ENCODE measurements at places on chromosomes 7 and 10. TPM values are rescaled to one million over a fixed set of nuclear protein-coding genes. Genes with fewer than 3 reads are reported as not detected.

DNA sequence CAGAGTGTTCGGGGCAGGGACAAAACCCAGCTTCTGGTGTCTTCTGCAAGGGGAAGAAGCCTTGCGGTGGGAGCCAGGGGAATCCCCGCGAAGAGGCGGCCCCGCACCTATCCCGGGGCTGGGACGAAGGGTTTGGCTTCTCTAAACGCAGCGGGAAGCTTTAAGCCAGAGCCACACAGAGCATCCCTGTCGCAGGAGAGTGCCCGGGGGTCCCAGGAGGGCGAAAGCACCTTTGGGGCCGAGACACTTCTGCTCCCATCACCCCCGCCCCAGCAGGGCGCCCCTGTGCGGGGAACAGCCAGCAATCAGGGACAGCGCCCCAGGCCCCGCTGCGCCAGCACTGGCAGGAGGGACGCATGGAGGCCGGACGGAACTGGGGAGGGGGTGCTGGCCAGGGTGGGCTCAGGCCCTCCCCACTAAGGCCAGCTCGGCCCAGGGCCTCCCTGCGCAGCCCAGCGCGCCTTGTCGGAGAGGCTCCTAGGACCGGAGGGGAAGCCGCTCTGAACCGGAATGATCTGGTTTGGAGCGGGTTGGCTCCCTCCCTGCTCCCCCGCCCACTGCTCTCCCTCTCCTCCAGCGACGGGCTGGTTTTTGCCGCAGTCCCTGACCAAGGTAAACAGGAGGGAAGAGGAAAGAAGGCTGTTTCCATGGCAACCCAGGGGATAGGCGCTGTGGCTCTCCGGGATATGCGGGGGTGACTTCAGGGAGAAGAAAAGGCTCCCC, 63.9 kb downstream of the TMEM209 start:
- H3K4me3 ChIP-seq, result peak overlapping the region; percentile 84
- H3K27ac ChIP-seq, result peak overlapping the region; percentile 70
- H3K36me3 ChIP-seq, result no peaks in the 10 kb centered on the region
- H3K27me3 ChIP-seq, result no peaks in the 10 kb centered on the region

GRCh38 chr10:2979306-2979705, 88.0 kb upstream of the PFKP start:
- no peak overlapping the region for H3K4me3 ChIP-seq
- DNase-seq, result no peak
- no peaks in the 10 kb centered on the region for H3K4me1 ChIP-seq
- no peaks in the 10 kb centered on the region for H3K27me3 ChIP-seq

DNA sequence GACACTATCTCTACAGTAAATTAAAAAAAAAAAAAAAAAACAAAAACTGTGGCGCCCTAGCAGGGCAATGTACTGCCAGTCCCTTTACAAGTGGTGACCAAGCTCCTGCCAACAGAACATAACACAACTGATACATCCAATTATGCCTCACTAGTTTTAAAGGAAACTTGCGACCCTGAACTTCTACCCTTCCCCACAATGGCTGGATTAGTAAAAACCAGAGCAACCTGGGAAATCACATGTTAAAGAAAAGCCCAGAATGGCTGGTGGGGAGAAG, 16.5 kb downstream of the ATE1 start:
- H3K27ac ChIP-seq, result no peak overlapping the region
- no peak for DNase-seq
- H3K27me3 ChIP-seq, result no peaks in the 10 kb centered on the region
- H3K4me3 ChIP-seq, result no peak overlapping the region
- H3K4me1 ChIP-seq, result no peaks in the 10 kb centered on the region

ZNF438 gene
- 14.5 TPM for total RNA-seq

LFNG gene
- 24.1 TPM for total RNA-seq

MEST gene
- 5.0 TPM for total RNA-seq

DNA sequence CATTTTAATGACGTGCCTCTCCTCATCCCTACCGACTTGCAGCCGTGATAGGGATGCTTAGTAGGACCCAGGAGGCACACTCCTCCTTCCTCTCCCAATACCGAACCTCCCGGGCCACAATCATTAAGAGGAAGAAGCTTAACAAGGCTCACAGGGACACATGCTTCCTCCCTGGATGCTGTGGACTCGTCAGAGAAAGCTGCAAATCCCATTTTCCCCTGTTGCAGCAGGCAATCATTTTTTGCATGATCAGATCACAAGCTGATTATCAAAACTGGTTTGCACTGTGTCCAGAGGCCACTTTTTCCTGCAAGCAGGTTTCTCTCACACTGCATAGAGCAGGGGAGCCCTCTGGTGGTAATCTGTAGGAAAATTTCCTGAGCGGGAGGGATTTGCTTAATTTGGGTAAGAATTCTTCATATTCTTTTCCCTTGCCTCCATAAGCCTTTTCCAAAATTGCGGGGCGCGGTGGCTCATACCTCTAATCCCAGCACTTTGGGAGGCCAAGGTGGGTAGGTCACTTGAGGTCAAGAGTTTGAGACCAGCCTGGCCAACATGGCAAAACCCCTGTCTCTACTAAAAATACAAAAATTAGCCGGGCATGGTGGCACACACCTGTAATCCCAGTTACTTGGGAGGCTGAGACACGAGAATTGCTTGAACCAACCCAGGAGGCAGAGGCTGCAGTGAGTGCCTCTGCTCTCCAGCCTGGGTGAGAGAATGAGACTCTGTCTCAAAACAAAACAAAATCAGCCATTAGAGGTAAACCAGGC, 16.1 kb upstream of the LAMB4 start:
- H3K4me3 ChIP-seq, result peak overlapping the region; percentile 46
- H3K4me1 ChIP-seq, result peaks cover 3% of the 10 kb centered on the region
- peak; percentile 2 for DNase-seq
- no peaks in the 10 kb centered on the region for H3K27me3 ChIP-seq

DNA sequence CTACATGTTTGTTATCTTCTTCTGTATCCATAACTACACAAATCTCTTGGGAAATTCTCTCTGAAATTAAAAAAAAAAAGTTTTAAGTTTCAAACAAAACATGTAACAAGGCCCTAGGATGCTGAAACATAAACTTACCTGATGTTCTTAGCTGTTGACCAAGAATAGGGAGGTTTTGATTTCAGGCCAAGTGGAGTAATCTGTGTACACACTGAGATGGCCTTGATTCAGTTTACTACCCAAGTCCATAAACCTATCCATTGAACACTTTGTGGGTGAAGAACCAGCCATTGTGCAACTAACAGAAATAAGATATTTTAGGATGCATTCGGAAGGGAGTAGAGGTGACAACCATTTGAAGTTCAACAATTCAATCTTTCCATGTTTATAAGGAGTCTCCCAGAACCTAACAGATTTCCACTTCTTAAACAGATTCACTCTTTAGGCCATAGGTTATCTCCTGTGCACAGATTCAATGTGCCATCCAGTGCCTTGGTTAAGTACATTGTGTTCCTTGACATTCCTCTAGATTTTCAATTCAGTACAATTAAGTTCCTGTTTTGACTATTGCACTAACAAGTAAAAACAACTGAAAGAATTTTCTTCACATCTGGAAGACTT, 143.1 kb downstream of the CRPPA start:
- H3K4me1 ChIP-seq, result no peaks in the 10 kb centered on the region
- H3K27me3 ChIP-seq, result no peaks in the 10 kb centered on the region
- no peak for DNase-seq
- no peak overlapping the region for H3K27ac ChIP-seq
- H3K4me3 ChIP-seq, result no peak overlapping the region

GRCh38 chr7:128763541-128763940, 12.1 kb downstream of the OPN1SW start:
- H3K36me3 ChIP-seq, result peaks cover 31% of the 10 kb centered on the region
- H3K4me1 ChIP-seq, result peaks cover 11% of the 10 kb centered on the region
- DNase-seq, result no peak
- no peak overlapping the region for H3K4me3 ChIP-seq
- H3K27ac ChIP-seq, result no peak overlapping the region

GRCh38 chr7:137804836-137805235, 41.9 kb downstream of the DGKI start:
- no peaks in the 10 kb centered on the region for H3K36me3 ChIP-seq
- no peak overlapping the region for H3K27ac ChIP-seq
- no peaks in the 10 kb centered on the region for H3K4me1 ChIP-seq
- DNase-seq, result no peak
- no peaks in the 10 kb centered on the region for H3K27me3 ChIP-seq
- H3K4me3 ChIP-seq, result no peak overlapping the region

FAM180A gene
- 79.1 TPM for total RNA-seq

TRIL gene
- total RNA-seq, result 0.49 TPM

DNA sequence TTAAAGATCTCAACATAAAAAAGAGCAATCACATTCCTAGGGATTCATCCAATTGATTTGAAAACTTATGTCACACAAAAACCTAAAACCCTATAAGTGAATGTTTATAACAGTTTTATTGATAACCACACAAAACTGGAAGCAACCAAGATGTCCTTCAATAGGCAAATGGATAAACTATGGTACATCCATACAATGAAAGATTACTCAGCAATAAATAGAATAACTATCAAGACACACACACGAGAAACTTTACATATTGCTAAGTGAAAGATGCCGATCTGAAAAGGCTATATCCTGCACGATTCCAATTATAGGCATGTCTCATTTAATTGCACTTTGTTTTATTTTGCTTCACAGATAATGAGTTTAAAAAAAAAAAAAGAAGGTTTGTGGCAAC, 83.3 kb downstream of the ATE1 start:
- DNase-seq, result no peak
- H3K27ac ChIP-seq, result no peak overlapping the region
- no peaks in the 10 kb centered on the region for H3K4me1 ChIP-seq

- no peak for DNase-seq
- peaks cover 2% of the 10 kb centered on the region for H3K4me1 ChIP-seq
- no peak overlapping the region for H3K4me3 ChIP-seq
- no peak overlapping the region for H3K27ac ChIP-seq
Measured at GRCh38 chr7:69189406-69189805, 408.9 kb upstream of the AUTS2 start.

DNA sequence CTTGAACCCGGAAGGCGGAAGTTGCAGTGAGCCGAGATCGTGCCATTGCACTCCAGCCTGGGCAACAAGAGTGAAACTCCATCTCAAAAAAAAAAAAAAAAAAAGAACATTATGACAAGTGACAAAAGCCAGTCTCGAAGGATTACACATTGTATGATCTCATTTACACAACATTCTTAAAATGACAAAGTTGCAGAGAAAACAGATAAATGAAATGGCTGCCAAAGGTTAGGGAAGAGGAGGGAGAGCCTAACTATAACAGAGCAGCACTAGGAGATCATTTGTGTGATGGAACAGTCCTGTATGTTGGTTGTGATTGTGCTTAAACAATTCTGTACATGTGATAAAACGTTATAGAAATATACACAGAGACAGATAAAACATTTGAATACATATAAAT, 16.2 kb upstream of the CPVL start:
- no peaks in the 10 kb centered on the region for H3K36me3 ChIP-seq
- no peaks in the 10 kb centered on the region for H3K4me1 ChIP-seq
- no peak for DNase-seq
- H3K27ac ChIP-seq, result no peak overlapping the region
- H3K27me3 ChIP-seq, result no peaks in the 10 kb centered on the region
- H3K4me3 ChIP-seq, result no peak overlapping the region

GRCh38 chr10:110569122-110569521, 1.6 kb downstream of the SMC3 start:
- peaks cover 34% of the 10 kb centered on the region for H3K4me1 ChIP-seq
- no peaks in the 10 kb centered on the region for H3K27me3 ChIP-seq
- H3K4me3 ChIP-seq, result peak overlapping the region; percentile 100
- no peak for DNase-seq
- H3K27ac ChIP-seq, result no peak overlapping the region

GRCh38 chr7:94298943-94299342, 95.8 kb upstream of the COL1A2 start:
- no peaks in the 10 kb centered on the region for H3K27me3 ChIP-seq
- no peaks in the 10 kb centered on the region for H3K36me3 ChIP-seq
- H3K4me1 ChIP-seq, result peaks cover 45% of the 10 kb centered on the region
- no peak for DNase-seq

DNA sequence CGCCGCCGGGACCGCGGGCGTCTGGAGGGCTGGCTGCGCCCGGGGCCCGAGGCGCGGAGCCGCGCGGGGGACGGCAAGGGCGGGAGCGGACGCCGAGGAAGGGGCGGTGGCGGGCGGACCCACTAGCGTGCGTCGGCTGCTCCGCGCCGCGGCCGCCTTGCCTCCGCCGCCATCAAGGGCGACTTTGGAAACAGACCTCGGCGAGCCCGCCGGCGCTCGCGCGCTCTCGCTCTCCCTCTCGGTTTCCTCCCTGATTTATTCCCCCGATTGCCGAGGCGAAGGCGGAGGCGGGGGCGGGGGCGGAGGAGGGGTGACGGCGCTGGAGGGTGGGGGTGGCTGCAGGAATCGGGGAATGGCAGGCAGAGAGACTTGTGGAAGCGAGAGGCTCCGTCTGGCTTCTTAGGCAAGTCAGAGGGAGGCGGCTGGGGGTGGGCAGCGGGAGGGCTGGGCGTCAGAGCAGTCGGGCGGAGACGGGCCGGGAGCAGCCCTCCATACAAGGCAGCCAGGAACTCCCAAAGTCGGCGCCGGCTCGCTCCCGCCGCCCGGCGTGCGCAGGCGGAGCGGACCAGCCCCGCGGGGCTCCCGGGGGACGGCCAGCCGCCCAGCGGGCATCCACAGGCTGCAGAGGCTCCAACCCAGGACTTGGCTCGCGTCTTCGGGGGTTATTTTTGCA, at the start of gene CACNA2D1:
TSS of gene CACNA2D1 (minus strand) at position 231 of the 673 bp plus-strand sequence.
- peak within 1 kb of the TSS; percentile 84 for H3K27ac ChIP-seq
- H3K4me1 ChIP-seq, result peaks cover 16% of the 10 kb centered on the region
- H3K27me3 ChIP-seq, result no peaks in the 10 kb centered on the region
- peak within 1 kb of the TSS; percentile 96 for H3K4me3 ChIP-seq
- H3K36me3 ChIP-seq, result no peaks in the 10 kb centered on the region

CCL24 gene
- not detected for total RNA-seq

GRCh38 chr7:27167916-27168264, 2.6 kb upstream of the HOXA9 start:
- H3K4me3 ChIP-seq, result no peak overlapping the region
- H3K4me1 ChIP-seq, result peaks cover 7% of the 10 kb centered on the region
- DNase-seq, result no peak
- peaks cover 9% of the 10 kb centered on the region for H3K27me3 ChIP-seq
- no peaks in the 10 kb centered on the region for H3K36me3 ChIP-seq
- no peak overlapping the region for H3K27ac ChIP-seq

GRCh38 chr7:36228039-36228438, 75.0 kb downstream of the EEPD1 start:
- H3K27ac ChIP-seq, result no peak overlapping the region
- H3K4me3 ChIP-seq, result no peak overlapping the region
- no peaks in the 10 kb centered on the region for H3K36me3 ChIP-seq
- no peaks in the 10 kb centered on the region for H3K27me3 ChIP-seq

GRCh38 chr7:1659696-1660095, 10.4 kb upstream of the ELFN1 start:
- no peak for DNase-seq
- H3K36me3 ChIP-seq, result no peaks in the 10 kb centered on the region
- no peak overlapping the region for H3K27ac ChIP-seq
- H3K4me3 ChIP-seq, result no peak overlapping the region

PLPP4 gene
- not detected for total RNA-seq

GRCh38 chr7:137403353-137403695, 59.8 kb upstream of the PTN start:
- H3K27ac ChIP-seq, result no peak overlapping the region
- no peaks in the 10 kb centered on the region for H3K36me3 ChIP-seq
- H3K4me1 ChIP-seq, result no peaks in the 10 kb centered on the region

FOXI2 gene
- total RNA-seq, result not detected

GRCh38 chr10:62467527-62467926, 93.4 kb downstream of the ZNF365 start:
- no peaks in the 10 kb centered on the region for H3K4me1 ChIP-seq
- H3K4me3 ChIP-seq, result no peak overlapping the region
- H3K36me3 ChIP-seq, result no peaks in the 10 kb centered on the region

- H3K27ac ChIP-seq, result no peak overlapping the region
- DNase-seq, result no peak
- H3K4me3 ChIP-seq, result no peak overlapping the region
Measured at GRCh38 chr7:51517187-51517586, 200.6 kb upstream of the COBL start.

GRCh38 chr7:130995252-130996081, 261.5 kb upstream of the KLF14 start:
- H3K27me3 ChIP-seq, result no peaks in the 10 kb centered on the region
- H3K4me3 ChIP-seq, result peak overlapping the region; percentile 50
- H3K36me3 ChIP-seq, result peaks cover 7% of the 10 kb centered on the region
- no peak for DNase-seq
- peaks cover 72% of the 10 kb centered on the region for H3K4me1 ChIP-seq
